ENCODE measurements at places on chromosomes 6 and 20.

- DNase-seq: no peak
Observed at GRCh38 chr20:40865095-40865494, 163.5 kb upstream of the TOP1 start.

GRCh38 chr6:70298068-70298467 lies 4.8 kb downstream of the COL9A1 start:
- no peak for DNase-seq

DNA sequence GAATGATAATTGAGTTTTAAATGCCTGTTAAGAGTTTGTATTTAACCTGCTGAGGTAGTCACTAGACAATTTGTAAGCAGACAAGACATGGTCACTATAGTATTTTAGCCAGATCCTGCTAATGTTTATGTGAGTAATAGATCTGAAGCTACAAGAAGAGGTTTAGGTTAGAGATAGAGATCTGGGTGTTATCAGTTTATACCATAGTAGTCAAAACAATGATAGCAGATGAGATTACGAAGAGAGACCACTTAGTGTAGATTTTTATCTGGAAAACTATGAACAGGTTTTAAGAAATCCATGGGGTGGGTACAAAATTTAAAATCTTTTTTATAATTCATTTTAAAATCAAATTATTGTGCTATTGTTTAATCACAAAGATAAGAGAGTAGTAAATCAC lies 47.5 kb downstream of the PHIP start:
- no peak for DNase-seq

DNA sequence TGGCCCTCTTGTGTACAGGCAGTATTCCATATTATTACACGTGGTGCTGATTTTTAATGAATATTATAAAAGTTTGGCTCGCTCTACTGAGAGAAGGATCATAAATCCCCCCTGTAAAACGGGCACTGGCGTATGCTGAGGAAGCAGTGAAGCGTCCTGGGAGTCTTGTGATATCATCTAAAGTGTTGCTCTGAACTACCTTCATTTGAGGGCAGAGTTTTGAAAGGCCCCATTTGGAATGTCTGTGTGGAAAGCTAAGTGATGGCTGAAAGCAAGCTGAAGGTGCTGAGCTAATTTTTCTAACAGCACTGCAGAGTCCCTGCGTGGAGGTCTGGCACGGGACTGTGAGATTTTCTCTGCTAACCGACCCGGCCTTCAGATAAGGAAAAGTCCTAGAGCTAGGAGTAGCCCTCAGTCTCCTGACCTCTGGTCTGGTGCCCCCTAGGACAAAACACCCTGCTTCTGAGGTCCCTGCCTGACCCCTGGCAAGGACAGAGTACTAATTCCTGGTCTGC lies 1.3 kb upstream of the BACH2 start:
- DNase-seq: no peak

- no peak for DNase-seq
Observed at GRCh38 chr6:73832313-73832712, 136.3 kb downstream of the CD109 start.

DNA sequence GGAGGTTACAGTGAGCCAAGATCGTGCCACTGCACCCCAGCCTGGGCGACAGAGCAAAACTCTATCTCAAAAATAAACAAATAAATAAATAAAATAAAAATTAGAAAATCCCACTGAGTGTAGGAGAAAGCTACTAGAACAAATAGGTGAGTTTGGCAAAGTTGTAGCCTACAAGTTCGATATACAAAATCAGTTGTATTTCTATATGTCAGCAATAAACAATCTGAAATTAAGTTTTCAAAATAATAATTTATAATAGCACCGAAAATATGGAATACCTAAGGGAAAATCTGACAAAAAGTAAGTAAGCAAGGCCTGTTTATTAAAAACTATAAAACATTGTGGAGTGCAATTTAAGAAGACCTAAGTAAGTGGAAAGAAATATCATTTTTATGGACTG lies 5.1 kb upstream of the DEFB118 start:
- DNase-seq: no peak
